ENCODE measurements at places on chromosomes 3 and 15.

DNA sequence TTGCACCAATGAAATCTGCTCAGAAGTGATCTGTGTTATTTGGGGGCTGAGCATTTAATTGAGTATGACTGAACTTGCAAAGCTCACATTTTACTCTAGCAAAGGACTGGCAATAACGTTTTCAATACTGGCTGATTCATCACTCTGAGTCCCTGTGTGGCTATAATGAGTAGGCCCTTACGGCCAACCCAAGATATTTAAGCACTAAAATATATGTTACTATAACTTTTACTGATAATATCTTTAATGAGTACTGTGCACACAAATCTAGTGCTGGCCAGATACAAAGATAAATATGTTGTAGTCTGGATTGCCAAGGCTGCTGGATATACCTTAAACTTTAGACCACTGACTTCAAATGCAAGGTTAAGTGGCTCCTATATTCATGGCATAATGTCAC is 436.4 kb upstream of the KCNMB2 start:
- no peak for DNase-seq

DNA sequence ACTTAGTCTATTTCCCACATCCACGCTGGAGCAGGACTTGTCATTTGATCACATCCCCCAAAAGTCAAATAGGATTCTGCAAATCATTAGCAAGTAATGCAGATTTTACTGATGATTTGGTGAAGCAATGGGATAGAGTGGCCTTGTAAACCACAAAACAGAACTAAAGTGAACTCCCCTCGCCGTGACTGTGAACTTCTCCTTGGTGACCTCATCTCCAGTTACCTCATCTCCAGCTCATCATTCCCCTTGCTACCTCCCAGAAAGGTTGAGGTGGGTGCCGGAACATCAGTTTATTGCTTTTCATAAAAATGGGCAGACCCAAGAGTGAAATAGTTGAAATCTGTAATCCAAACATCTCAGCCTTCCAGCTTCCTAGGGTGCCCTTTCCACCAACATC is 36.7 kb upstream of the ADPGK start:
- no peak for DNase-seq

DNA sequence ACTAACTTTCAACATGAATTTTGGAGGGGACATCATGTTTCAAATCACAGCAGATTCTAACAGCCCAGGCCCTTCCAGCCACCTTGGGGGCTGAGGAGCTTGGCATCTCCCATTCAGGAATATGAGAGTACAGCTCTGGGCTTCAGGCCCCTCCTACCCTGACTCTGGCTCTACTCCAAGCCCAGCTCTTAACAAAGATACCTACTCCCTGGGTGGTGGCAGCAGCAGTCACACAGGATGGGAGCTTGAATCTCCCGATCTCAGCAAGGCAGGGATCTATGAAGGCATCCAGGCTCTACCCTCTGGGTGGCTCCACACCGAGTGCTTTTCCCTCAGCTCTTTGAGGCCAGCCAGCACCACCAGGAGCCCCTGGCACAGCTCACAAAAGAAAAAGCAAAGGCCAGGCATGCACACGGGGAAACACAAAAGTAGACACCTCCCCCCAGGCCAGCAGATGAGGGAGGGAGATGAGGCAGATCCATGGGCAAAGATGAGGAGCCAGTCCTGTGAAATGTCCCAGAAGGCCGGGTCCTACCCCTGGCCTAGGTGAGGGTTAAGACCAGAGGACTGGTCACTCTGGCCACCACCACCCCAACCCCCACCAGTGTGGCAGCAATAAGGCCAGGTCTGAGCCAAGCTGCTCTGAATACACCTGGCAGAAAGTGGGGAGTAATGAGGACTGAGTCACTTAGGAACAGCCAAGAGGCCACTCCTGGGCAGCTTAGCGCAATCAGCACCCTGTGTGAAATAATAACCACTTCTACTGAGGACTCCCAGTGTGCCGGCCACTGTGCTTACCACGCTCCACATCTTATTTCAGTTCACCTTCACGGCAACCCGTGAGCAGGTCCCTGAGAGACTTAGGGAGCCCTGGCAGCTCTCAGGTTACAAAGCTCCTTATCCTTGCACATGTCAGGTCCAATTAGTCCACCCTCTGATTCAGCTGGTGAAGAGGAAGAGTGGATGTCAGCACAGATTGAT is 24.3 kb downstream of the PLA2G4F start:
- no peak for DNase-seq

GRCh38 chr15:101434032-101434920 is 55.2 kb downstream of the PCSK6 start:
- DNase-seq: no peak

All from stimulated activated CD8-positive, alpha-beta memory T cell treated with anti-CD3 and anti-CD28 coated beads, Interleukin-12 subunit alpha, Interleukin-12 subunit beta, amount 100 ng/mL, for 4 hours (primary cell).